ENCODE measurements at places on chromosomes 1 and 21. TPM values are rescaled to one million over a fixed set of nuclear protein-coding genes. Genes with fewer than 3 reads are reported as not detected.

Gene PHF13
- total RNA-seq = 6.2 TPM

Gene TFF2
- 9.3 TPM for total RNA-seq

Gene DCLRE1B
- total RNA-seq = 2.1 TPM

Gene DLGAP3
- 2.3 TPM for total RNA-seq

DNA sequence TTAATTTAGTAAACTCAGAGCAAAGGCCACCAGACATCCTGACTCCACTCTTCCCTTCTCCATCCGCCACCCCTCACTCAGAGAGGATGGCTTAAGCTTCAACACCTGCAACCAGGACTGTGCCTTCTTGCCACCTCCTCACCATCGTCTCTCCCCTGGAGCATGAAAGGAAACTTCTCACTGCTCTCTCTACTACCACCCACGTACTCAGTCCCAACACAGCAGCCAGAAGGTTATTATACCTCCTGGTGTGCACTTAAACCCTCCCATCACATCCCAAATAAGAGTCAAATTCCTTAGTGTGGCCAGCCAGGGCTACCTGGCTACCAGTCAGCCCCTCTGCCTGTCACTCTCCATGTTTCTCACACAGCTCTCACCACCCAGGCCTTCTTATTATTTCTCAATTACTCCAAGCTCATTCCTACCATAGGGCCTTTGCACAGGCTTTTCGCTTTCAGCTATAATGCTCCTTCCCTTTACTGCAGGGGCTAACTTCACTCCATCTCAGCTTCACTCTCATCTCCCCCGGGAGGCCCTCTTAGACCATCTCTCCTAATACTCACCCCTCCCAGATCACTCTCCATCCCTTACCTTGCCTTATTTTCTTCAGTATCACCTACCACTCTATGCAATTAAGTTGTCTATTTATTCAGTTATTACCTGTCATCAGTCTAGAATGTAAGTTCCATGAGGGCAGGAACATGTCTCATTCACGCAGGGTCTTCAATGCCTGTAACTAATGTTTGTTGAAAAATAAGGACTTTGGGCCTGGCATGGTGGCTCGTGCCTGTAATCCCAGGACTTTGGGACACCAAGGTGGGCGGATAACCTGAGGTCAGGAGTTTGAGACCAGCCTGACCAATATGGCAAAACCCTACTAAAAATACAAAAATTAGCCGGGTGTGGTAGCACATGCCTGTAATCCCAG, 137.5 kb downstream of the TOMM20 start:
- H3K27ac ChIP-seq = no peak overlapping the region
- no peaks in the 10 kb centered on the region for H3K27me3 ChIP-seq
- peaks cover 18% of the 10 kb centered on the region for H3K4me1 ChIP-seq
- no peak overlapping the region for H3K4me3 ChIP-seq
- H3K36me3 ChIP-seq = no peaks in the 10 kb centered on the region

- no peak overlapping the region for H3K4me3 ChIP-seq
- peaks cover 14% of the 10 kb centered on the region for H3K4me1 ChIP-seq
- H3K27ac ChIP-seq = peak overlapping the region; percentile 38
- DNase-seq = peak; percentile 45
- H3K27me3 ChIP-seq = no peaks in the 10 kb centered on the region
These were observed 62.7 kb downstream of the CD34 start for GRCh38 chr1:207848234-207848633.

- peaks cover 25% of the 10 kb centered on the region for H3K4me1 ChIP-seq
- H3K36me3 ChIP-seq = no peaks in the 10 kb centered on the region
These were observed 13.9 kb upstream of the LY9 start for GRCh38 chr1:160781914-160782689.

DNA sequence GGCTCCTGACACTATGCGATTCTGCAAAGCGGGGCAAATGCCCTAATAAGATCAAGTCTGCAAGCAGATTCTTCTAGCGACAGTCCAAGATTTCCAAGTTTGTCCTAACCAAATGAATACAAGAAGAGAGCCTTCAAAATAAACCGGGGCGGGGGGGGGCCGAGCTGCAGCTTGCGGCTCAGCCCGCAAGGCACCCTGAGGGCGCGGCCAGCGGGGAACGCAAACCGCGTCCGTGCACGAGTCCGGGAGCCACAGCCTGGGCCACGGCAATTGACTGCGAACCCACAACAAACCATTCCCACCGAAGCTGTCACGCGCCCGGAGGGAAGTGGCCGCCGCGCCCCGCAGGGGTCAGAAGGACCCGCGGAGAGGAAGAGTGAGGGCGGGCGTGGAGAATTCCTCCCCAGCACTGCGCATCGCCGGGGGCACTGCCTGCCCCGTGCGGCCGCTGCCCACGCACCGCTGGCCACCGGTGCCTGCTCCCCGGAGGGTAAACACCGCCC, 687 bp downstream of the TGFBR3 start:
- no peaks in the 10 kb centered on the region for H3K36me3 ChIP-seq
- H3K4me1 ChIP-seq = peaks cover 34% of the 10 kb centered on the region
- DNase-seq = peak; percentile 30
- no peaks in the 10 kb centered on the region for H3K27me3 ChIP-seq
- peak overlapping the region; percentile 67 for H3K4me3 ChIP-seq
- H3K27ac ChIP-seq = peak overlapping the region; percentile 95

GRCh38 chr1:63773496-63773814, 362 bp upstream of the ROR1 start:
- H3K4me3 ChIP-seq = no peak overlapping the region
- peak overlapping the region; percentile 88 for H3K27ac ChIP-seq
- H3K36me3 ChIP-seq = no peaks in the 10 kb centered on the region
- peaks cover 34% of the 10 kb centered on the region for H3K4me1 ChIP-seq
- H3K27me3 ChIP-seq = no peaks in the 10 kb centered on the region

DNA sequence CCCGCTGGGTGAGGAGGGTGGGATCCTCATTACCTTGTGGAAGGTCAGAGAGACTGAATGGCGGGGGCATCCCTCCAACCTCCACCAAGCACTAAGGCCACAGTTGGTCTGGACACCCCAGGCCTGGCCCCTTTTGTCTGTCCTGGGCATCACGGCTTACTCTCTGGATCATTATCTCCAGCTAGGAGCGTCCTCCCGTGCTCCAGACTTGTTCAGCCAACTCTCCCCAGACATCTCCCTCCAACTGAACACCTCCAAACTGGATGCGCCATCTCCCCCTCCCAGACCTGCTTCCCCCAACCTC, 7.3 kb upstream of the GJB5 start:
- no peak overlapping the region for H3K4me3 ChIP-seq
- H3K36me3 ChIP-seq = no peaks in the 10 kb centered on the region
- H3K27me3 ChIP-seq = no peaks in the 10 kb centered on the region
- no peak for DNase-seq

- H3K27ac ChIP-seq = peak within 1 kb of the TSS; percentile 34
- no peaks in the 10 kb centered on the region for H3K36me3 ChIP-seq
- H3K4me3 ChIP-seq = no peak within 1 kb of the TSS
- H3K27me3 ChIP-seq = no peaks in the 10 kb centered on the region
- peaks cover 9% of the 10 kb centered on the region for H3K4me1 ChIP-seq
These were observed at the start of gene FMO4 for GRCh38 chr1:171313835-171314320. FMO4 (plus strand) TSS chr1:171314183; CDS start chr1:171319826, 5,643 bp downstream.

DNA sequence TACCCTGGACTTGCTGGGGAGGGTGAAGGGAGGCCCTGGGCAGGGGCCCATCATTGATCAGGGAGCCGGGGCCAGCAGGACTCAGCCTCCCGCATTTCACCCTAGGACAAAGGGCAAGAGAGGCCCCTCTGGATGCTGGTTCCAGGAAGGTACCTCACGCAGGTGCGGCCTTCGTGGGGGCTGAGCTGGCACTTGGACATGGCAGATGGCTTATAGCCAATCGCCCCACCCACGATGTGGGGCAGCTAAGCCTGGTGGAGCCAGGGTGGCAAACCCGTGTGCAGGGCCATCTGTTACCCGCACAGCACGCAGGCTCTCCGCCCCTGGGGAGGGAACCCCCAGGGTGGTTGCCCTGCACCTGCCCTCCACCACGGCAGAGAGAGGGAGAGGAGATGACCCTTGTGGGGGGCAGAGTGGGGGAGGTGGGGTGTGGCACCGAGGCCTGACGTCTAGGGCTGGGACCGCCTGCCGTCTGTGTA, 2.5 kb downstream of the TFF3 start:
- no peaks in the 10 kb centered on the region for H3K27me3 ChIP-seq
- DNase-seq = no peak
- no peaks in the 10 kb centered on the region for H3K36me3 ChIP-seq
- H3K27ac ChIP-seq = no peak overlapping the region
- H3K4me3 ChIP-seq = no peak overlapping the region

GRCh38 chr1:172673761-172674160, 14.9 kb downstream of the FASLG start:
- DNase-seq = no peak
- no peaks in the 10 kb centered on the region for H3K4me1 ChIP-seq
- H3K27ac ChIP-seq = no peak overlapping the region
- H3K36me3 ChIP-seq = no peaks in the 10 kb centered on the region
- H3K4me3 ChIP-seq = no peak overlapping the region
- H3K27me3 ChIP-seq = no peaks in the 10 kb centered on the region

DNA sequence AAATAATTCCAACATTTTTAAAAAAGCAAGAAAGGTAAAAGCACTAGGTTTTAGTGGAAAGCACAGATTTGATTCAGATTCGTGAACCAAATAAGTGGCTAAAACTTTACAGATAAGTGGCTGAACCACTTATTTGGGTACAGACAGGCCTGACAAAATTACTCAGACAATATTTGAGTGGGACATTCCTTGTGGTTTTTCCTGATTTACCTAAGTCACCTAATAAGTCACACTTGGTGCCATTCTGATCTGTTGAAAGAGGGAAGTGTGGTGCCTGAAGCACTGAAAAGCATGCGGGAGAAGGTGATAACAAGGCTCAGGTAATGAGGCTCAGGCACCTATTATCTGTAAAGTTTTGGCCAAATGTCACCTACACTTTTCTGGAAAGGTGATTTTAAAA, 81.6 kb upstream of the CD55 start:
- no peak for DNase-seq
- H3K27ac ChIP-seq = no peak overlapping the region
- H3K4me3 ChIP-seq = no peak overlapping the region
- no peaks in the 10 kb centered on the region for H3K27me3 ChIP-seq

DNA sequence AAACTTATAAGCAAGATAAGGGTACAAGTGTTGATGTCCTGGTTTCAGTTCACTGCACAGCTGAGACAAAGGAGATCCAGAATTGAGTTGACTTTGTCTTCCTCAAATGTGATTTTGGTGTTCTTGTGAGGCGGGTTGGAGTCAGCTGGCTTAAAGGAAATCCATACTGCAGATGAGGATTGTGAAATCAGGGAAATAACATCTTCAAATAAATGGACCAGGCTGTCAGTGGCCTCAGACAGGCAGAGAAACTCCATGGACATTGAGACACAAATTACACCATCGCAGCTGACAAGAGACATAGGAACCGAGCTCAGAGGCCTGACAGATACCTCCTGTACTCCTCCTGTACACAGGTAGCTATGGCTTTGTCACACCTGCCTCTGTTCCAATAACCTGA, 27.0 kb upstream of the REG4 start:
- no peaks in the 10 kb centered on the region for H3K27me3 ChIP-seq
- no peak for DNase-seq
- H3K36me3 ChIP-seq = no peaks in the 10 kb centered on the region
- H3K27ac ChIP-seq = no peak overlapping the region

- no peaks in the 10 kb centered on the region for H3K36me3 ChIP-seq
- no peak overlapping the region for H3K27ac ChIP-seq
These were observed 284.4 kb upstream of the PKN2 start for GRCh38 chr1:88399690-88400089.

- no peak for DNase-seq
- no peaks in the 10 kb centered on the region for H3K27me3 ChIP-seq
- H3K36me3 ChIP-seq = no peaks in the 10 kb centered on the region
- H3K4me3 ChIP-seq = no peak overlapping the region
- no peak overlapping the region for H3K27ac ChIP-seq
These were observed 6.3 kb downstream of the ASPM start for GRCh38 chr1:197140121-197140520.

DNA sequence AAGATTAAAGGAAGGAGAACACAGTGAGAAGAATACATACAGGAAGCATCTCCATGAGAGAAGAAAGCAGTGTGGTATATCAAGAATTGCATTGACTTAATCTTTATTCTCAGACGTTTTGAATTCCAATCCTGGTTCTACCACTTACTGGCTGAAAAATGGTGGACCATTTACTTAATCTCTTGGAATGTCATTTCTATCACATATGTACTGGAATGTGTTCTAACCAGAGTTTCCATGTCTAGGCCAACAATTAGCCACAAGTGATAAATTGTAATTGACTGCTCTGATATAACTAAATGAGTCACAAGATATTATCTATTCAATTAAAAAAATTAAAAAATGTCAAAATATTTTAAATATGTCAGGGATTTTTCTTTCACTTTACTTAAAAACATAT, 626.1 kb downstream of the PTPRC start:
- no peak for DNase-seq
- no peaks in the 10 kb centered on the region for H3K36me3 ChIP-seq
- no peak overlapping the region for H3K4me3 ChIP-seq
- H3K27me3 ChIP-seq = no peaks in the 10 kb centered on the region
- H3K27ac ChIP-seq = no peak overlapping the region
- H3K4me1 ChIP-seq = no peaks in the 10 kb centered on the region

- no peaks in the 10 kb centered on the region for H3K36me3 ChIP-seq
- H3K27me3 ChIP-seq = no peaks in the 10 kb centered on the region
These were observed 14.1 kb upstream of the CNTN2 start for GRCh38 chr1:205028924-205029323.

DNA sequence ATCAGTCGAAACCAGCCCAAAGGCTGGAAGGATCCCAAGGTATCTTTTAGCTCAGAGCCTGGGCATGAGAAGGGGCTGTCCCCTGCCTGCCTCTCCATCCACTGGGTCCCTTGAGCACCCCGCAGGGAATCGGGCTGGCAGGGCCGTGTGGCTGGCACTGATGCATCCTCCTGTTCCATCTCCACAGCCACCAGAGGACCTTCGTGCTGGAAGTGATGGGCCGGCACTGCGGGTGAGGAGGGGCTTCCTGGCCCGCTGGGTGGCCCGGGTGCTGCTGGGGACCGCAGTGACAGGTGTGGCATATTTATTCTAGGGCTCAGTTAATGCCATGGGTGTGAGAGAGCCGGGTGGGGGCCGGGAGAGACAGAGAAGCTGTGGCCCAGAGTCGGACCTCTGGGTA, 13.6 kb downstream of the PFKL start:
- no peaks in the 10 kb centered on the region for H3K4me1 ChIP-seq
- DNase-seq = no peak
- no peaks in the 10 kb centered on the region for H3K27me3 ChIP-seq
- H3K27ac ChIP-seq = no peak overlapping the region
- no peaks in the 10 kb centered on the region for H3K36me3 ChIP-seq

- DNase-seq = no peak
- peak overlapping the region; percentile 21 for H3K27ac ChIP-seq
- no peaks in the 10 kb centered on the region for H3K27me3 ChIP-seq
- H3K36me3 ChIP-seq = no peaks in the 10 kb centered on the region
- no peak overlapping the region for H3K4me3 ChIP-seq
These were observed 7.7 kb downstream of the PM20D1 start for GRCh38 chr1:205842229-205842628.

- H3K36me3 ChIP-seq = no peaks in the 10 kb centered on the region
- peak within 1 kb of the TSS; percentile 78 for H3K27ac ChIP-seq
- H3K4me3 ChIP-seq = peak within 1 kb of the TSS; percentile 76
- H3K4me1 ChIP-seq = peaks cover 19% of the 10 kb centered on the region
These were observed at the start of gene EXOSC10 for GRCh38 chr1:11099310-11100148. EXOSC10 (minus strand) TSS chr1:11099869; CDS start chr1:11099831, 38 bp downstream.
